Cardiac muscle cell (in vitro differentiated cells and primary cell): ENCODE measurements at places on chromosomes 5 and 9. TPM values are rescaled to one million over a fixed set of nuclear protein-coding genes. Genes with fewer than 3 reads are reported as not detected.

The CDKN2B-AS1 gene
- not detected in 2 replicates for total RNA-seq

The ARID3C gene
- 0.27 and 1.7 TPM in 2 replicates for total RNA-seq

The ADGRD2 gene
- not detected in 2 replicates for total RNA-seq

The NRG2 gene
- total RNA-seq: 16.5 and 20.7 TPM in 2 replicates

The AHRR gene
- 1.2 and 1.4 TPM in 2 replicates for total RNA-seq

The PSMB7 gene
- total RNA-seq: 160 and 216 TPM in 2 replicates

The CCL27 gene
- total RNA-seq: 0.77 and 2.0 TPM in 2 replicates

The TPPP gene
- total RNA-seq: 7.3 and 7.7 TPM in 2 replicates

The SNCAIP gene
- 14.1 and 14.5 TPM in 2 replicates for total RNA-seq

The HSPA4 gene
- 79.7 and 84.7 TPM in 2 replicates for total RNA-seq

The ORM2 gene
- total RNA-seq: not detected in 2 replicates

The SLC34A3 gene
- 0.25 TPM in 1 of 2 replicates, not detected in the other for total RNA-seq

The RAB3C gene
- total RNA-seq: 0.69 and 1.8 TPM in 2 replicates

The ENTREP1 gene
- total RNA-seq: 110 and 176 TPM in 2 replicates

The ZDHHC11 gene
- total RNA-seq: 12.4 and 12.7 TPM in 2 replicates

The SLC6A3 gene
- 0.04 TPM in 1 of 2 replicates, not detected in the other for total RNA-seq

The CDH9 gene
- not detected in 2 replicates for total RNA-seq

The LRRC19 gene
- not detected in 2 replicates for total RNA-seq

The FBXO4 gene
- total RNA-seq: 5.8 and 7.1 TPM in 2 replicates

The SEMA5A gene
- total RNA-seq: 14.6 and 16.6 TPM in 2 replicates

The HTR4 gene
- total RNA-seq: 0.67 and 2.3 TPM in 2 replicates

The SHC3 gene
- total RNA-seq: 0.27 and 0.53 TPM in 2 replicates

The IL3 gene
- total RNA-seq: not detected in 2 replicates

The CATSPER3 gene
- 0.07 TPM in 1 of 2 replicates, not detected in the other for total RNA-seq

The CDC20B gene
- 0.32 and 0.45 TPM in 2 replicates for total RNA-seq

The FGF1 gene
- 0.81 TPM in 1 of 2 replicates, not detected in the other for total RNA-seq

The NR4A3 gene
- total RNA-seq: 0.49 and 1.5 TPM in 2 replicates

The TNFSF15 gene
- not detected in 2 replicates for total RNA-seq

The NUDT12 gene
- total RNA-seq: 9.1 and 18.3 TPM in 2 replicates

The TLX3 gene
- not detected in 2 replicates for total RNA-seq

The SLCO4C1 gene
- total RNA-seq: under 0.01 TPM in 1 of 2 replicates, not detected in the other

The SARDH gene
- 10.8 and 16.9 TPM in 2 replicates for total RNA-seq

The SFXN1 gene
- 98.2 and 103 TPM in 2 replicates for total RNA-seq

The N4BP3 gene
- 11.6 and 13.7 TPM in 2 replicates for total RNA-seq

The DUSP1 gene
- total RNA-seq: 38.7 and 49.4 TPM in 2 replicates

The CTXN3 gene
- total RNA-seq: not detected in 2 replicates

The OR1J2 gene
- total RNA-seq: not detected in 2 replicates

The TAF11L5 gene
- total RNA-seq: not detected in 2 replicates

The FAM200C gene
- total RNA-seq: 6.3 and 8.8 TPM in 2 replicates

The HNRNPH1 gene
- 467 and 569 TPM in 2 replicates for total RNA-seq

The IRX2 gene
- total RNA-seq: 112 and 122 TPM in 2 replicates

The EQTN gene
- total RNA-seq: not detected in 2 replicates

The FCN1 gene
- total RNA-seq: not detected in 2 replicates

The PHF24 gene
- 1.1 and 2.9 TPM in 2 replicates for total RNA-seq

The CDO1 gene
- 19.0 and 27.1 TPM in 2 replicates for total RNA-seq

The SCGB3A1 gene
- not detected in 2 replicates for total RNA-seq

The SPINK4 gene
- 7.8 TPM in 1 of 2 replicates, not detected in the other for total RNA-seq

The PCDHA13 gene
- 2.1 and 2.3 TPM in 2 replicates for total RNA-seq

The WNK2 gene
- 31.6 and 92.2 TPM in 2 replicates for total RNA-seq

The CARTPT gene
- not detected in 2 replicates for total RNA-seq

The ZNF879 gene
- 9.4 and 12.0 TPM in 2 replicates for total RNA-seq

The IFNA13 gene
- total RNA-seq: not detected in 2 replicates

The ZNF354C gene
- 1.4 and 3.4 TPM in 2 replicates for total RNA-seq

The YIPF5 gene
- 17.8 and 34.5 TPM in 2 replicates for total RNA-seq

The ZDHHC21 gene
- total RNA-seq: 5.9 and 8.5 TPM in 2 replicates
